Effector CD4-positive, alpha-beta T cell (primary cell): ENCODE measurements at places on chromosomes 3 and 15.

DNA sequence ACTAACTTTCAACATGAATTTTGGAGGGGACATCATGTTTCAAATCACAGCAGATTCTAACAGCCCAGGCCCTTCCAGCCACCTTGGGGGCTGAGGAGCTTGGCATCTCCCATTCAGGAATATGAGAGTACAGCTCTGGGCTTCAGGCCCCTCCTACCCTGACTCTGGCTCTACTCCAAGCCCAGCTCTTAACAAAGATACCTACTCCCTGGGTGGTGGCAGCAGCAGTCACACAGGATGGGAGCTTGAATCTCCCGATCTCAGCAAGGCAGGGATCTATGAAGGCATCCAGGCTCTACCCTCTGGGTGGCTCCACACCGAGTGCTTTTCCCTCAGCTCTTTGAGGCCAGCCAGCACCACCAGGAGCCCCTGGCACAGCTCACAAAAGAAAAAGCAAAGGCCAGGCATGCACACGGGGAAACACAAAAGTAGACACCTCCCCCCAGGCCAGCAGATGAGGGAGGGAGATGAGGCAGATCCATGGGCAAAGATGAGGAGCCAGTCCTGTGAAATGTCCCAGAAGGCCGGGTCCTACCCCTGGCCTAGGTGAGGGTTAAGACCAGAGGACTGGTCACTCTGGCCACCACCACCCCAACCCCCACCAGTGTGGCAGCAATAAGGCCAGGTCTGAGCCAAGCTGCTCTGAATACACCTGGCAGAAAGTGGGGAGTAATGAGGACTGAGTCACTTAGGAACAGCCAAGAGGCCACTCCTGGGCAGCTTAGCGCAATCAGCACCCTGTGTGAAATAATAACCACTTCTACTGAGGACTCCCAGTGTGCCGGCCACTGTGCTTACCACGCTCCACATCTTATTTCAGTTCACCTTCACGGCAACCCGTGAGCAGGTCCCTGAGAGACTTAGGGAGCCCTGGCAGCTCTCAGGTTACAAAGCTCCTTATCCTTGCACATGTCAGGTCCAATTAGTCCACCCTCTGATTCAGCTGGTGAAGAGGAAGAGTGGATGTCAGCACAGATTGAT is 24.3 kb downstream of the PLA2G4F start:
- DNase-seq = no peak

DNA sequence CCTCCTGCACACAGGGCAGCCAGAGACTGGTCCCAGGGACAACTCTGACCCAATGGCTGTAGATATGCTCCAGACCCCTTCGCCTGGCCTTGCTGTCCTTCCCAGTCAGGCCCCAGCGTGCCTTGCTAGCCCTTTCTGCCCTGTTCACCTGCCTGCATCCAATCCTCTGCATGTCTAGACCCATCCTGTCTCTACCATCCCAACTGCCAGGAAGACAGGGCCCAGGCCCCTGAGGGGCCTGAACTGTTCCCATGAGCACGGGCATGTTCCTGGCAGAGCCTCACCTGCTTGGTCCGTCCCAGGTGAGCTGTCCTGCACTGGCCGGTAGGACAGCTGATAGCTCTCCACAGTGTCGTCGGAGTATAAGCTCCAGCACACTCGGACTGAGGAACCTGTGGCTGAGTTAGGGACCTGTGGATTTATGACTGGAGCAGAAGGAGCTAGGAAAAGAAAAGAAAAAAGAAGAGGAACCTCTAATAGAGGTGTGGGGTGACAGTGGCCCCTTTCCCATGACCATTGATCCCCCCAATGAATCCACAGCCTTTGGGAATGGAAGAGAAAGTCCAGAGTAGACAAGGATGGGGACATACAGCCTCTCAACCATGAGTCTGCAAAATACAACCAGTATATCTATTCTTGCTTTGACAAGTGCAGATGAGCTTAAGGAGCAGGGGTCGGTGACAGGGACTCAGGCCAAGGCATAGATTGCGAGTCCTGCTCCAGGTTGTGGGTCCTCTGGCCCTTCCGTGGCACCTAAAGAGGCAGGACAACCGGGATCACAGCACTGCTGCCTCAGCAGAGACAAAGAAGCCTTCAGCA is 33.9 kb downstream of the FSD2 start:
- DNase-seq = no peak

DNA sequence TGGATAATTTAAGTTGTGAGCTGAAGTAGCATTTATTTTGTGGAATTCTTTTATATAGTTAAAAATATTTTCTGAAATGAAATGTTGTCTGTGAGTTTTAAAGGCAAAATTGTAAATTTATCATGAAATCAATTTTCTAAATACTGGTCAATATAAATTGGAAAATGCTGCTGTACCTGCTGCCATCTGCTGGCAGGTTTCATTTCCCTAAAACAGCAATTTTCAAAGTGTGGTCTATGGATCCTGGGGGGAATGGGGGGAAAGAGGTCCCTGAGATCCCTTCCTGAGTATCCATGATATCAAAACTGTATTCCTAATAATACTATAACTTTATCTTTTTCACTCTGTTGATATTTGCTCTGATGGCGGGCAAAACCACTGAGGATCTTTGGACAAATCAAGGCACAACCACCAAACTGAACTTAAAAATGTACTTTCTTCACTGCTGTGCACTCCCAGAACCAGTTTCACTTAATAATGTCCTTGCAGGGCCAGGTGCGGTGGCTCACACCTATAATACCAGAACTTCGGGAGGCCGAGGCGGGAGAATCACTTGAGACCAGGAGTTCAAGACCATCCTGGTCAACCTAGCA is 17.2 kb upstream of the CCR4 start:
- peak; percentile 5 for DNase-seq

DNA sequence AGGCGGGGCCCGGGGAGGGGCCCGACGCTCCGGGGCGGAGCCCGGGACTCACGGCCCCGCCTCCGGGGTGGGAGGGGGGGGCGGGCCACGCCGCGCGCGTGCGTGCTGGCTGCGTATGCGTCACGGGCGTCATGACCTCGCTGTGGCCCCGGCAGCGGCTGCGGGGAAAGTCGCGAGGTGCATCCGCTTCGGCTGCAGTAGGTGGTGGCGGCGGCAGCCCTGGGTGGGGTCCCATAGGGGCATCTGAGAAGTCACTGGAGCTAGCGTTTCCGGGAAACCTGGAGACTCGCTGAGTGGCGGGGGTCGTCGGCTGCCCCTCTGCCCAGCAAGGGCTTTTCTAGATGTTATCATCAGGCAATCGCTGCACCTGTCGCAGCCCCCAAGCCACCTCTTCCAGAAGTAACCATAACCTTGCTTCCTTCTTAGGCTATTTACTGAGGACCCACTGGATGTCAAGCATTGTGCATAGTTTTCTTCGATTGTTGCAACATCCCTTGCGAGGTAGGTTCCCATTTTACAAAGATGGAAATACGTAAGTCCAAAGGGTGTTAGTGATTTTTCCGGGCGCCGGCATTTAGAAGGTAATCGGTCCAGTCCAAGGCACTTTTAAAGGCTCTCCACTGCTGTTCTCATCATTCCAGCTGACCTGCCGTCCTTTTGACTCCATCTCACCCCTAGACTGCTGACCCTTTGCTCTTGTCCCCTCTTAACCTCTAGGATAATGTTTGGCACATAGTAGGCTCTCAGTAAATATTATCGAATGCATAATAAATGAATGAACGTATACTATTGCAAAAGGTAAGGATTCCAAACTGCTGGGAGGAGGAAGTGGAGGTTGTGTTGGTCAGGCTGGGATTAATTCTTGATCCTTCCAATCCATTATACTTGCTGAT is at the start of gene GDPGP1:
Gene GDPGP1, plus strand, starts transcription at position 114 of the 893 bp plus-strand sequence. CDS start 6,700 bp downstream, outside the sequence.
- no peak for DNase-seq

DNA sequence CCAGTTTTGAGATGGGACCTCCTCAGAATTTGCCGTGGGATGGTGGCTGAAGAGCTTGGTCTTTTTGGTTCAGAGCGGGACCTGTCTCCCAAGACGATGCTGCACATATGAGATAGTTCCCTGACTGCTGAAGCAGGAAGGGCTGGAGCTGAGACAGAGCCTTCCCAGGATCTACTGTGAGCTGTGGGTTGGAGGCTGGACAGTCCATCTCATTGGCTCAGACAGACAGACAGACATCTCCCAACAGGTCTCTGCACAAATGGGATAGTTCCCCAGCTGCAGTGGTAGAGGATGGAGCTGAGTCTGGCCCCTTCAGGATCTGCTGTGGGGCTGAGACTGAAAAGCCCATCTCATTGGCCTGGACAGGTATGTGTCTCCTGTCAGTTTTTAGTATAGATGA is 1145.6 kb upstream of the CADM2 start:
- no peak for DNase-seq

DNA sequence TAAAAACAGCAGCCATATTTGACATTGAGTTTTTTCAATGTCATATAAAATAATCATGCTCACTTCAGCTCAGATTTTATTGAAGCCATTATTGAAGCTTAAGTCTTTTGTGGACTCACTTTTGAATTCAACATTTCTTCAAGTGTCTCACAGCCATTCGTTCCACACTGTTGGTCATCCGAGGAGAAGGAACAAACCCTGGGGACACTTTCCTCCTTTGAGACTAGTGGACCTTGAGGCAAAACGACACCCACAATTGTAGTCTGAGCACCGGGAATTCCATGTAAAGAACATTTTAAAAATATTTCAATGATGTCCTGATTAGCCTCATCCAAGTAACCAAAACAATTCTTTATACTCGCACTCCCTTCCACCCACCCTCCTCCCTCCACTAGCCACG is 174.7 kb downstream of the CD47 start:
- no peak for DNase-seq

GRCh38 chr15:65263313-65263712 is 23.4 kb downstream of the PARP16 start:
- no peak for DNase-seq
